ENCODE measurements at places on chromosomes 3 and 15.

DNA sequence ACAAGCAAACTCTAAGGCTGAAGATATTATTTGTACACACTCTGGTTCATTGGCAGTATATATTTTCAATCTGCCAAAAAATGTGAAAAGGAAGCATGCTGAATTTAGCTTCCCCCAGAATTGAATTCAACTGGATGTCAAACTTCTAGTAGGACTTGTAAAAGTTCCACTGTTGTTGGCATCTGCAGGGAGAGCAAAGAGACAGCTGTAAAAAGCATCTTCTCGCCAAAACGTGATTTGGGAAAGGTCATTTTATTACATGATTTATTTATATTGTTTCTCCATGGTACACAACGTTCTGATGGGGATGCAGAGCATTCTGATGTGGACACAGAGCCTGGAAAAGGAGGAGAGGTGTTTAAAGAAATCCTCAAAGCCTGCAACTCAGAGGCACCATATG, 196.7 kb upstream of the ADAMTS9 start:
- no peak for DNase-seq

DNA sequence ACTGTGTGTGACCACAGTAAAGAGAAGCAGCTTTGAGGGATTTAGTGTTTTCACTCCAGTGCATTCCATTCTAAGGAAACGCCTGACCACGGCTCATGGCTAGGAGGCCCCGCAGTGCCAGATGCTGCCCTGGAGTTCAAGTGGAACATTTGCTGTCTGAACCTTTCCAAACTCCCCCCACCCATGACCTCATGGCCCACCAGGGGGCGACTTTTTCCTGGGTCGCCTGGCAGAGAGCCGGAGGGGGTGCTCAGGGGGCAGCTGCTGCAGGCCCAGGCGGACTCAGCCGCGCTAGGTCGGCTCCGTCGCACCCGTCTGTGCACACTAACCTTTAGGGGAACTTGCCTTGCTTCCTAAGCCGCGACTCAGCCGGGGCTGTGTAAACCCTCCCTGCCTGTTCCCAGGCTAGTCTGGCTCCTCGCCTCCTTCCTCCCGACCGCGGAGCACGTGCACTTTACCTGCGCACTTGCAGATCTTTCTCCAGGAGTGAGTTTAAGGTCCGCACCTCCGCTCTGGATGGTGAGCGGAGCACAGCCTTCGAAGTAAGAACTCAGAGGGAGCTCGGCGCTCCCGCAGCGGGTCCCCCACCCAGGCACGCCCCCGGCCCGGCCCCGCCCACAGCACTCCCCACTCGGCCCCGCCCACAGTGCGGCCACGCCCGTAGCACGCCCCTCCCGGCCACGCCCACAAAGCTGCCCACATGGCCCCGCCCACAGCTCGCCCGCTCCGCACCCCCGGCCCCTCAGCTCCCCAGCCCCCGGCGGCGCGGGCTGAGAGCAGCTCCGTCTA, at the start of gene OCA2:
Gene OCA2 (minus strand): TSS at position 550 of the 789 bp plus-strand sequence. CDS start 17,441 bp downstream, outside the sequence.
- peak; percentile 59 for DNase-seq

DNA sequence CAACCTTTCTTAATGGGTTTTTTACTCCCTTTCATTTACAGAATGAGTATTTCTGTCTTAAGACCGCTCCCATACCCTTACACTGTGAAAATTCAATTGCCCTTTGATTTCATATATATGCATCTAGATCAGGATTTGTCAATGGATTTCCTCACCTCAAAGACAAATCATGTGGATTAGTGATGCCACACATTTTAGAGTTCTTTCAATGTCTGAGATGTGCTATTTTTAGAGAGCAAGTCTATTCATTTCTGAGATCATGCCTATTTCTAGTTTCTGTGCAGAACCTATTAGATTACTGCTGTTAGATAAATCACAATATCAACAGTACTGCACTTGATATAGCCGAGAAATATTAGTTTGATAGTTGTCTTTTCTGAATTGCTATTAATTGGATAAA, 137.3 kb downstream of the GABRB3 start:
- DNase-seq: no peak

GRCh38 chr3:44468572-44469520, 8.6 kb downstream of the ZNF445 start:
- DNase-seq: peak; percentile 48

- DNase-seq: peak; percentile 47
Measured at GRCh38 chr3:158108445-158108985, 1.4 kb upstream of the RSRC1 start.

GRCh38 chr3:162525066-162525742, 1028.6 kb downstream of the OTOL1 start:
- DNase-seq: peak; percentile 82

DNA sequence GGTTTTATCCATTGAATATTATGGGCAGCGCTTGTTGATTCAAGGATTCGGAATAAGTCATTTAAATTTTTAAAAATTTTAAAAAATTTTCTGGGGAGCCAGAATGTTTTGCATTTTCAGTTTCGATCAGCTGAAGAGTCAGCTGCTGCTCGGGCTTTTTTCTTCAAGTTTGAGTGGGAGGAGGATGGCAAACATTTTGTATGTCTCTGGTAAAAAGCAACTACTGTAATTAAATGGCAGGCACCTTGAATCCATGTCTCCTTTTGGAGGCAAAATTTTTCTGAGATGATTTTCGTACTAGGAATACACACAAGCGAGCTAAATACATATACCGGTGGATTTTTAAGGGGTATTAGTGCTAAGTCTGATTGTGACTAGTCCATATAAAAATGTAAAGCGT, 612 bp downstream of the C3orf38 start:
- peak; percentile 66 for DNase-seq

DNA sequence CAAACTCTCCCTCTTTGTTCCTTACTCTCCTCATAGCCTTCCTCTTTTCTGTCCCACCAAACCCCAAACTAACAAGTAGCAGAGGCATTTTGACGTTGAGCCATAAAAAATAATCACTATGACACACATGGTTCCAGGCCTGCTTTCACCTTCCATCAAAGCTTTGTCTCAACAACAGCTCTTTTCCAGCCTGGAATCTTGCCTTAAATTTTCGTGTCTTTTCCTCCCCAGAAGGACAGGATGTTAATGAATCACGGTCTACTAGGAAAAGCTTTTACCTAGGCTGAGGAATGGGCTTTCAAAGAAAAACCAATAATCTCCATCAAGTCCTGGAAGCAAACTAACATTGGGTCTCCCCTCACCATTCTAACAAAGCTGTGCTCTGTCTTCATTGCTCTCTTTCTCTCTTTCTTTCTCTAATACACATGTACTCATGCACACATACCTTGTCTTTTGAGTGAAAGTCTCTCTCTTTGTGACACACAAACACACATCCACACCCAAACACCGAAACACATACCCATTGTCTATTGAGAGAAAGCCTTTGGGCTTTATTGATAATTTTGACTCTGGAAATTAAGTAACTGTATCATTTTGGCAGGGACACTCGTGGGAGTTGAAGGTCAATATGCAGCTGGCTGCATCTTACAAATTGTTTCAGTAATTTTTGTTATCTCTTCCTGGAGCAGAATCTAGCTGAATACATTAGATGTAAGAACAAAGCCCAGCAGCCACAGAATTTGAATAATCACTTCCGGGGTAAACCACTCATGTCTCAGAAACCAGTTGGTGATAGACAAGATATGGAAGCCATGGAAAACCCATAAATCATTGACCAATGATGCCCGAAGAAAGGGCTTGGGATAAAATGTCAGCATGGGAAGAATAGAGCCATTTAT, 107.4 kb upstream of the SLC4A7 start:
- peak; percentile 20 for DNase-seq

GRCh38 chr15:92655178-92655995, at the start of gene FAM174B:
Gene FAM174B (minus strand): TSS chr15:92655775.
- peak; percentile 57 for DNase-seq

DNA sequence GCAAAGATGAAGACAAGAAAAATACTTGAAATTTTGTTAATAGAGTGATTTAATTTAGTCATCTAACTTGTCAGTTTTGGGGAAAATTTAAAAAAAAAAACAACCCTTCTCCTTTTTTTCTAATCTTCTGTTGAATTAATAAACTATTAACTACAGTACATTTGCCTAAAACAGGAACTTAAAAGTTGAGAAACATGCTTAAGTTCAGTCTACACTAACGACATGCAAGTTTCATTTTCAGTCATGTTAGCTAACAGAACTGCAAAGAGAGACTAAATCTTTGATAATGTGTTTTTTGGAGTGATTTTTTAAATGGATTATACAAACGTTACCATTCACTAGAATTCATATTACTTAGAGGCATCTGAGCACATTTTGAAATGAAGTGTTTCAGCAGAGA, 71.9 kb upstream of the MBNL1 start:
- DNase-seq: no peak

- DNase-seq: peak; percentile 47
Measured at GRCh38 chr3:149736175-149736952, 15.9 kb downstream of the COMMD2 start.

GRCh38 chr3:125694761-125695294, 99.5 kb upstream of the OSBPL11 start:
- DNase-seq: no peak

GRCh38 chr15:50082066-50082465, 37.0 kb downstream of the ATP8B4 start:
- no peak for DNase-seq

- peak; percentile 70 for DNase-seq
Measured at GRCh38 chr3:65672871-65673815, 365.6 kb downstream of the MAGI1 start.

- DNase-seq: no peak
Measured at GRCh38 chr3:109117939-109118338, at the start of gene MORC1. Gene MORC1 (minus strand): TSS chr3:109118134. CDS start chr3:109118059, 75 bp downstream.

DNA sequence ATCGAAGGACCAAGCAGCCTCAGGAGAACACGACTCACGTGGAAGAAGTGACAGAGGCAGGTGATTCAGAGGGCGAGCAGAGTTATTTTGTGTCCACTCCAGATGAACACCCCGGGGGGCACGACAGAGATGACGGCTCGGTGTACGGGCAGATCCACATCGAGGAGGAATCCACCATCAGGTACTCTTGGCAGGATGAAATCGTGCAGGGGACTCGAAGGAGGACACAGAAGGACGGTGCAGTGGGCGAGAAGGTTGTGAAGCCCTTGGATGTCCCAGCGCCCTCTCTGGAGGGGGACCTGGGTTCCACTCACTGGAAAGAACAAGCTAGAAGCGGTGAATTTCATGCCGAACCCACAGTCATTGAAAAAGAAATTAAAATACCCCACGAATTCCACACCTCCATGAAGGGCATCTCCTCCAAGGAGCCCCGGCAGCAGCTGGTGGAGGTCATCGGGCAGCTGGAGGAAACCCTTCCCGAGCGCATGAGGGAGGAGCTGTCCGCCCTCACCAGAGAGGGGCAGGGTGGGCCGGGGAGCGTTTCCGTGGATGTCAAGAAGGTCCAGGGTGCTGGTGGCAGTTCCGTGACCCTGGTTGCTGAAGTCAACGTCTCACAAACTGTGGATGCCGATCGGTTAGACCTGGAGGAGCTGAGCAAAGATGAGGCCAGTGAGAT, 26.0 kb downstream of the SYNM start:
- no peak for DNase-seq

DNA sequence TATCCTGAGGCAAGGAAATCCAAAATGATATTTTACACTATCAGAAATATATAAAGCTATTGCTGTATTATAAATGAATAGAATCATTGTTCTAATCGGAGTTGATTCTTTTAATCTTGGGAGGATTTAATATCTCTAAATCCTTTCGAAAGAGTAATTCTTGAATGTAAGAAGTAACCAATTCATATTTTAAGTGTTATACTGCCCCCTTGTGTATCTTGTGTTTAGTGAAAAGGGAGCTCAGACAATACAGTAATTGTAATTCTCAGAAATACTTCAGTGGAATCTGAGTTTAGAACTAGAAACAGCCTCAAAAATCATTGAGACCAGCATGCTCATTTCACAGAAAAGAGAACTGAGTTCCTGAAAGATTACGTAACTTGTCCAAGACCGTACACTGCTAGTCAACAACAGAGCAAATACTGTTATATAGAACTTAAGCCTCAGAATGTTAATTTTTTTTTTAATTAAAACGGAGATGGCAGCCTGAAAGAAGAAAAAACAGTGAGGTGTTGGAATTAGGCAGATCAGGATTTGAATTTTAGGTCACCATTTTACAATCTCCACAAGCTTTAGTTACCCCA, 42.9 kb downstream of the PLCH1 start:
- peak; percentile 76 for DNase-seq

DNA sequence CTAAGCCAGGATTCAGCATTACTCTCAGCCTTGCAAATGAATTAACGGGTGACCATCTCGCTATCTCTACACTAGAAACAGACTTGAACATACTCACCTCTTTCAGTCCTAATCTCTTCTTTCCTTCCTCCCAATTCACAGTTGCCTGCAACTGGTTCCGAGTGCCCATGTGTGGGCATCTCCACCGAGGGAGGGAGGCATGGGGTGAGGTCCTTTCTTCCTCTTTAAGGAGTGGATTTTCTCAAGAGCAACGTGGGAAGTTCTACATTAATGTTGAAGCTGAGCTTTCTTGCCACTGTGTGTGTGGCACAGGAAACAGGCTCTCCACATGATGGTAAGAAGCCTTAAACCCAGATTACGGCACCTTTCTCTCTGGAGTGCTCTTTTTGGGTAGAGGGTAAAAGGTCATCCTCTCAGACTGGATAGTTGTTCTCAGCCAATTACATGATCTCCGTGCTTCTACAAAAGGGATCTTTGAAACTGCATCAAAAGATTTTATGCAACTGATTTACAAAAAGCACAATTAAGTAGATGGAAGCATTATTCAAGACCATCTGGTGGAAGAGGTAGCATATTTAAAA, 286.8 kb upstream of the NR2F2 start:
- DNase-seq: no peak

DNA sequence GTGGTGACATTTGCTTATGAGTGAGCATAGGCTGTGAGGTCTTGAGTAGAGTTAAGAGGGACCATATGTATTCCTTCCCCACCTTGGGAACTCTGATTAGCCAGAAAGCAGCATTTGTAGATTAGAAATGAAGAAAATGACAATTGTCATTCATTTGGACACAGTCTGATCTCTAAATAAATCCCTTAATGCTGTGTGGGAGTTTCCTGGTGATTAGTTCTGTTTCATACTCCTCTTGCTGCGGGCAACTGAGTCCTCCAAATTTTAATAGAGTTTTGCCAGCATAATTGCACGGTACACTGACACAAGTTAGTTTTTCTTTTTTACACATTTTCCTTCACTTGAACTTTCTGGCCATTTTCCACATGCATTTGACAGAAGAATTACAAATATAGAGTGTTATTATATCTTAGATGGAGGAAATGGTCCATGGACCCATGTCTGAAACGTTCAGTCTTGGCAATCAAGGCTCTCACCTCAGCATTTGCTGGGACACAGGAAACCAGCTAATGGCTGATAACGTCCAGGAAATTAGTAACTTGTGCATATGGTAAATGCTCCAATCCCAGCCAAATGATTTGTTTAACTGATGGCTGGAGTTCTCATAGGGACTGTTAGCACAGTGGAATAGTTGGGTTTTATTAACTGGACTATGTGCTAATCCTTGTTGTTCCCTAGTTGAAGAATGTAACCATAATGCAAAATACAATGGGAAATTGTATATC, 321.2 kb downstream of the RBMS3 start:
- DNase-seq: no peak
